DMS79 treated with DMSO at 0.1 percent for 48 hours (cell line): ENCODE measurements at places on chromosomes 13 and 19.
A peak's percentile ranks its signal among the peaks of the same experiment; 100 is the strongest.

- DNase-seq = no peak
Observed at GRCh38 chr13:47256618-47257017, 359.8 kb upstream of the HTR2A start.

DNA sequence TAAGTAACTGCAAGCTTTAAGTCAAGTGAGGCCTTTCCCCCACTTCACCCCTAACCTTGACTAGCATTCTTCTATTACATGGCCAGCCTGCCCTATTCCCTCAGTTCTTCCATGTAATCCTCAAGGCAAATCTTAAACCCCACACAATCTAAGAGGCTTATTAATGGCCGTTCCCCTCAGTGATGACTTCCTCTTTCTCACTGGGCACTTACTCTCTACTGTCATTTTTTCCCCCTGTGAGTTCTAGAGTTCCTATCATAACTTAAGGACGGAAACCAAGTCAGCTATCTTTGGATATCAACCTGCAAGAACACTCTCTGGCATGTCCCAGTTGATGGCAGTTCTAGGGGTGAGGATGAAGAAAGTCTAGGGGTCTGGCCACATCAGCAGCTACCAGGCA is 131.2 kb downstream of the DCLK1 start:
- no peak for DNase-seq

- DNase-seq = no peak
Observed at GRCh38 chr13:49927755-49928154, 8.4 kb downstream of the SPRYD7 start.

GRCh38 chr13:23898101-23898500 is 799 bp upstream of the C1QTNF9B start:
- DNase-seq = no peak

GRCh38 chr13:55788548-55788947 is 1352.2 kb upstream of the PRR20A start:
- DNase-seq = no peak

- DNase-seq = no peak
Observed at GRCh38 chr19:7137120-7137519, 67.6 kb downstream of the ZNF557 start.

DNA sequence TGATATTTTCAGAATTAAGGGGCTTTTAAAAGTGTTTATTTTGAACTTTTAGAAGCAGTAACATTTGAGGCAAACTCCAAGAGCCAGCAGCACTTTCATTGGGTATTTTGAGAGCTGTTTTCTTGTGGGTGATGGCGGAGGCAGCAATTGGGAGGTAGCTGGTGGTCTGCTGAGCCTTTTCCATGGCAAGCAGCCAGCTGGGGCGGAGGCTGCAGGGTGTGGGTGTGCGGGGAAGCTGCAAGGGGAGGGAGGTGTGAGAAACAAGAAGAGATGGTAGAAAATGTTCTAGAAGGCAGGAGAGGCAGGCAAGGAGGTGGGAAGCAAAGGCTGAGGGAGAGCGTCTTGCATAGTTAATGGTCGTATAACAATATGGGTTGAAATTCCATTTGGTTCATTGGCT is 223.4 kb upstream of the HTR2A start:
- DNase-seq = no peak

DNA sequence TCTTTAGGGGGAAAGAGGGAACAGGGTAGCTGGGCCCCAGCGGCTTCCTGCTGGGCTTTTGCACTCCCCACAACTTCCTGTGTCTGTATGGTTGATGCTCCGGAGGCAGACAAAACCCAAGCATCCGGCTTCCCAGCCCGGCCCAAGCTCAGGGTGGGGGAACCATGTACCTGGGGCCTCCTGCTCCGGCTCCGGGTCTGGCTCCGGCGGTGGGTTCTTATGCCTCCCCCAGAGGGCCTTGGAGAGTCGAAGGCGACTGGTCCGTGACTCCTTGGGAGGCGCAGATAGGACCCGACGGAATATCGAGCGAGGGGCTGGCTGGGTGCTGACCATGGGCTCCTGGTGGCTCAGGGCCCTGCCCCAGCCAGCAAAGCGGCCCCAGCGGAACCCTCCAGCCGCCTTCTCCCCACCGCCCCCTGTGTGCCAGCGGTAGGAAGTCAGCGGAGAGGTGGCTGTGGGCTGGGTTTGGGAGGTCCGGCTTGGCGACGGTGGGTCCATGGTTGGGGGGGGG is 428 bp downstream of the RASAL3 start:
- DNase-seq = no peak

GRCh38 chr13:75347925-75348324 is 134.0 kb downstream of the TBC1D4 start:
- DNase-seq = no peak

GRCh38 chr13:51628059-51628852 is 44.0 kb downstream of the WDFY2 start:
- DNase-seq = no peak

DNA sequence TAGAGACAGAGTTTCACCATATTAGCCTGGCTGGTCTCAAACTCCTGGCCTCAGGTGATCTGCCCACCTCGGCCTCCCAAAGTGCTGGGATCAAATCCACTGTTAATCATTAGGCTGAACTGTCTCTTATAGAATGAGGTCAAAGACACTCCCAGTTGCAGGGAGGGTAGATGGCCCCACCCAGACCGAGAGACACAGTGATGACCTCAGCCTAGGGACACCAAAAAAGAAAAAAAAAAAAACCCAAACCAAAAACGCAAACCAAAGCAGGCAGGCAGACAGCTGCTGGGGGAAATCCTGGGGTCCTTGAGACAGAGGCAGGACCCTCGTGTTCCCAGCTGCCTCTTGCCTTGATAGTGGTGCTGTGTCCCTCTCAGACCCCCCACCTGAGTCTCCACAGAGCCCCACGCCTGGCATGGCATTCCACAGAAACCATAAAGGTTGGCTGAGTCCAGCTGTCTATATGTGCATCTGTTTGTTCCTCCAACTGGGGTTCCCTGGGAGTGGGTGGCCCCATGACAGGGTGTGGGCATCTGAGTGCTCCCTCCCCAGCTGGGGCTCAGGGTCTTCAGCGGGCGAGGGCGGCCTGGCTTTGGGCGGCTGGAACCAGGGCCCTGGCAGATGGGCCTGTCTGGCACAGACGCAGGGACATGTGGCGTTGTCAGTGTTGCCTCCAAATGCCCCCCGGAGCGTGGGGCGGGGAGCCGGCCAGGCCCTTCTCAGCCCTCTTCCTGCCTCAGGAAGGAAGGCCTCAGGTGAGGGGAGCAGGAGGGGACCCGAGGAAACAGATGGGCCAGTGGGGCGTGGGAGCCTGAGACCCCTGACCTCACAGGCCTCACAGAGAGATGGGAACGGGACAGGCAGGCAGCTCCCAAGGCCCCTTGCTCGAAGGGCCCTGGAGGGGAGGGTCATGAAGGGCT is 5.2 kb downstream of the DAND5 start:
- DNase-seq = no peak

GRCh38 chr13:112859817-112860190 is 109.2 kb upstream of the MCF2L start:
- DNase-seq = peak; percentile 79
